Stimulated activated CD4-positive, alpha-beta T cell treated with anti-CD3 and anti-CD28 coated beads, Interleukin-15, amount 100 ng/mL, for 1 hour (primary cell): ENCODE measurements at places on chromosomes 11 and 22.
A peak's percentile ranks its signal among the peaks of the same experiment; 100 is the strongest.

DNA sequence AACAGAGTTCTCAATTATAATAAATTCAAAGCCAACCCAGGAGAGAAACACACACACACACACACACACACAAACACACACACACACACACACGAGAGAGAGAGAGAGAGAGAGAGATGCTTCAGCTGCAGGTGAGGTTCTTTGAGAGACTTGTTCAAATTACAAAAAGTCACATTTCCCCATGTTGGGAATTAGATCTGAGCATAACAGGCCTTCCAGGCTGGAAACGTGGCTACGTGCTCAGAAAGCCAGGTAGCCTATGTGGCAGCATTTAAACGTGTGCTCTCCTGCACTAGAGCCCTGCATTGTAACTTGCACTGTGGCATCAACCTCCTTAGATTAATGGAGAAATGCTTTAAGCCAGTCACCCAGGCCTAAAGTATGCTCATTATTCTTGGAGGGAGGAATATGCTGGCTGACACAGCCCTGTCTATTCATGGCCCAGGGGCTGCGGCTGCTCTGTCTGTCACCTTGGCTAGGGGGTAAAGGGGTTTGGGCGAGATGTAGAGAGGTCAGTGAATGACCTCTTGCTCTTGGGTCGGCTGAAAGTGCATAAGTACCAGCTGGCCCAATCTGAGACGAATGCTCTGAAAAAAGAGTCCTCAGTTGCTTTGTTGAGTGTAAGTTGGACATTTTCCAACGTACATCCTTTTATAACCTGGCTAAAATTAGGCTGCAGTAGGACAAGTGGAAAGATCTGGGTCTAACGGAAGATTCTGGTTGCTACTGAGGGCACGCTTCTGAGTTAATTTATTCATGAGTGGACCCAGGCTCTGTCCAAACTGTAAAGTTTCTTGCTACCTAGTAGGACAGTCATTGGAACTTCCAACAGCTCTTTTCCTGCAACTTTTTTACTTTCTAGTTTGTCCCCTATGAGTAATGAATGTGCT lies 171.1 kb upstream of the SEZ6L start:
- DNase-seq: no peak

DNA sequence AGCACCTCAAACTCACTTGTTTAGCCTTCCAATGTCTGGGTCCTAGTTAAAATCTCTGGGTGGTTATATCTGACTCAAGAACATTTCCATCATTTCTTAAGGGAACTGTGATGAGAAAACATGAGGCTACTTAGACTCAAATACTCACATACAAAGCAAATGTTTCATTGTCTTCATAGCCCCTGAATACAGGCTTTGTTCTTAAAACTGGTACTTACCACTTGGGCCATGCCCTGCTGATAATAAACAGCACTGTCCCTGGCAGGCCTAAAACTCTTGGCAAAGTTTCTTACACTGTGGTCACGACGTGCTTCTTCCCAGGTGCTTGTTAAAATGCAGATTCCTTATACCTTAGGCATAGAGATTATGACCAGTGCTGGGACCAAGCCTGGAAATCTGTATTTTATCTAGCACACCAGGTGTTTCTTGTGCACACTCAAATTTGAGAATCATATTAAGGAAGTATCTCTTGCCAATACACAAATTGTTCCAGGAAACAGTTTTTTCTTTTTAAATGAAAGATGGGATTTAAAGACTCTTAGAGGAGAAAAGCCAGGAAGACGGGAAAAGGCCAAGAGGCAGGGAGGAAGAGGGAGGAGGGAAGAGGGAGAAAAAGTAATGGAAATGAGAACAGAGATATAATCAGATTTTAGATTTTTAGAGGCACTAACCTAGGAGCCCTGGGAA lies 287.9 kb upstream of the MPPED2 start:
- DNase-seq: no peak

DNA sequence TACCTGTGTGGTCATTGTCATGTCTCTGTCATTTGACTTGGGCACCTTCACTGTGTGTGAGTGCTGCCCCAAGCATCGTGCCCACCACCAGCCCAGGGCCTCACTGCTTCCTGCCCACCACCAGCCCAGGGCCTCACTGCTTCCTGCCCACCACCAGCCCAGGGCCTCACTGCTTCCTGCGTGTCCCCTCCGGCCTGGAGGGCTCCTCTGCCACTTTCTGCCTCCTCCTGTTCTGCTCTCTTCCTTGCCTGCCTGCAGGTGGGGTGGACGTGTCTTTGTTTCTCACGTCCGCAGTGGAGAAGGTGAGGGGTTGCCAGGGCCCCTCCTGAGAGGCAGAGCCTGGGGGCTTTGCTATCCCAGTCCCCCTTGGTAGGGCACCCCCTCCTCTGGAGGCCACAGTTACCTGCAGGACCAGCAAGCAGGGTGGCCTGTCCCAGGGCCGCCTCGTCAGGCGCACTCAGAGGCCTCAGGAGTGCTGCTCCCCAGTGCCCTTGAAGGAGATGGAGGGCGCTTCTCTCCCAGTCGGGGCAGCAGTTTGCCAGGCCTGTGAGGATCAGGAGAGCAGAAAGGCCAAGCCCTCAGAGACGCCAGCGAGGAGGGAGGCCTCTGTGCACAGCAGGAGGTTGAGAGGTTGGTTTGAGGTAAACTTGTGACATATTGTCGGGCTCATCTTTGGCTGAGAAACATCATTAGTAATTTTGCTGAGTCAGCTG lies 290.7 kb downstream of the TBC1D22A start:
- no peak for DNase-seq

- no peak for DNase-seq
These were observed 14.2 kb upstream of the PIK3C2A start for GRCh38 chr11:17221968-17222367.

GRCh38 chr22:17777005-17777716 lies 2.9 kb upstream of the BID start:
- peak; percentile 38 for DNase-seq

- no peak for DNase-seq
These were observed 72.2 kb upstream of the GRK2 start for GRCh38 chr11:67194096-67194495.

- DNase-seq: no peak
These were observed 30.2 kb downstream of the GGT5 start for GRCh38 chr22:24214467-24215285.

DNA sequence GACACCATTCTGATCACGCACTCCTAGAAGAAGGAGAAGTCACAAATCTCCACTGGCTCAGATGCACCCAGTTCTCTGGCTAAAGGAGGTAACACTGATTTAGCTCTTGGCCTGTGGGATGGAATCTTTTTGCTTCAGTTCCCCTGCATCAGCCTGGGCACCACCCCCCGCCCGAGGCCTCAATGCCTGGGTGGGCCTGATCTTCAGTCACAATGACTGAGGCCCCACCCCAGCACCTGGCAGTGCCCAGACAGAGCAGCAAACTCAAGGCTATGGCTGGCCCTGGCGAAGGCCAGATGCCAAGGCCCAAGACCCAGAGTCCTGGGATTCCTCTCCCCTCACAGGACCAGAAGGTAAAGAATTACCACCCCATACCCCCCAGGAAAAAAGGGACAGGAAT lies 5.0 kb downstream of the CYB561A3 start:
- no peak for DNase-seq

DNA sequence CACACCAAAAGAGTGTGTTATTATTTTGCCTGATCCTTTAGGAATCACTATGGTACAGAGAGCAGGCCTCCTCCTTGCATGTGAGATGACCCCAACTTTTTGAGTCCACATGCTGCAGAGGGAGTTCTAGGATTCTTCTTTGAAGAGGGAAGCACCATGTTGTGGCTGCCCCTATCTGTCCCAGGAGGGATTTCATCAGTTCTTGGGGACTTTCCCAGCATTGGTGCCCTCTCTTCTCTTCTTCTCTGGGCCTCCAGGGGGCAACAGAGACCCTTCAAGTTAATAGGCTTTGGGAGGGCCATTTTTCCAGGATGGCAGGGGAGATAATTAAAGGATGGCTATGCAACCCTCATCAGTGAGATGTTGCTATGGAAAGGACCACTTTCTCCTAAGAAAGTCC lies 3.6 kb downstream of the MMP1 start:
- DNase-seq: no peak

- DNase-seq: no peak
These were observed 1.2 kb downstream of the SLCO2B1 start for GRCh38 chr11:75152090-75152489.

- DNase-seq: no peak
These were observed 105.8 kb upstream of the LDLRAD3 start for GRCh38 chr11:35838071-35838470.

DNA sequence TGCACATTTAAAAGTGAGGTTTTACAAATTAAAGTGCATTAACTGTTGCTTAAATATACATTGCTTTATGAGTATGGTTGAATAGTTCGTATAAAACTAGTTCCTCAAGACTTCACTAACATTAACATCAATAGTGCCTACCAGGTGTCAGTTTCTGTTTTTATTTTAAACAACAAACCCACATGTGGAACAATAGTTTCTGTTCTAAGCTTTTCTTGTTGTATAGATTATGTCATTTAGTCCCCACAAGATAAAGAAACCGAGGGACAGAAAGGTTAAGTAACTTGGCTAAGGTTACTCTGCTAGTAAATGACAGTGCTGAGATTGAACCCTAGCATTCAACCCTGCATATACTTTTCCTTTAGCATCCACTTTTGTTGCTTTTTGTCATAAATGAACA lies 41.4 kb upstream of the ST14 start:
- no peak for DNase-seq

- DNase-seq: no peak
These were observed 18.4 kb downstream of the MS4A6E start for GRCh38 chr11:60345489-60345888.

- no peak for DNase-seq
These were observed 34.8 kb upstream of the ALKBH3 start for GRCh38 chr11:43845816-43846215.

DNA sequence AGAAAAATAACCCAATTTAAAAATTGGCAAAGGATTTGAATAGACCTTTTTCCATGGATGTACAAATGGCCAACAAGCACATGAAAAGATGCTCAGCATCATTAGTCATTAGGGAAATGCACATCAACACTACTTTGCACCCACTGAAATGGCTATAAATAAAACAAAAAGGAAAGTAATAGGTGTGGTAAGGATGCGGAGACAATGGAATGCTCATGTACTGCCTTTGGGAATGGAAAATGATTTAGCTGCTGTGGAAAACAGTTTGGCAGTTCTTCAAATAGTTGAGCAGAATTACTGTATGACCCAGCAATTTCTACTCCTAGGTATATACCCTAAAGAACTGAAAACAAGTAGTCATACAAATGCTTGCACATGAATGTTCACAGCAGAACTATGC lies 37.4 kb downstream of the LARGE2 start:
- DNase-seq: no peak

GRCh38 chr11:14566331-14567063 lies 46.3 kb upstream of the PSMA1 start:
- DNase-seq: no peak

- DNase-seq: no peak
These were observed 102.7 kb downstream of the NECTIN1 start for GRCh38 chr11:119626197-119626841.

DNA sequence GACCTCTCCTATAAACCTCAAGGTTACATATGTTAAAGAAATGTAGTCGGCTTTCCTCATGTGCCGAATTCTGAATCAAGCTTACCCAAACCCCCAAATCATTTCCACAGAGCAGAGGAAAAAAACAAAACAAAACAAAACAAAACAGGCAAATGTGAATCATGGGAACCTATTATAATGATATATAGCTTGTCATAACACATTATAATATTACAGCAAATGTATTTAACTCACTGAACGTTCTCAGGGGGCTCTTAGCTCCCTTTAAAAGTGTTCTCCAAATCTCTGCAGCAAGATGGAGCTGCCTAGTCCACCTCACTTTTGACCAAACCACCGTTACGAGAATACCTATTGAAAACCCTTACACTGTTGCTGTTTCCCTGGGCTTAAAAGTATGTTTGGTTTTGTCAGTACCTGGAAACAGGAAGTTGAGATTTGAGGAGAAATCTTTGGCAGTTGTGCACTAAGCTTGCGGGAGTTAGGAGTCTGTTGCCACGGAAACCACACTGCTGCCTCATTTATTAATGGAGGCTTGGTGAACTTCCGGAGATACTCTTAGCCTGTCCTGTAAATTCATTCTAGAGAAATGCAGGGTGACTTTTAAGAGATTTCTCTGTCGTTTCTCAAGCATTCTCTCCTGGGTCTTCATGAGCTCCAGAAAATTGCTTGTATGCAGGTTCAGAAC lies 167.0 kb upstream of the RASSF10 start:
- no peak for DNase-seq

DNA sequence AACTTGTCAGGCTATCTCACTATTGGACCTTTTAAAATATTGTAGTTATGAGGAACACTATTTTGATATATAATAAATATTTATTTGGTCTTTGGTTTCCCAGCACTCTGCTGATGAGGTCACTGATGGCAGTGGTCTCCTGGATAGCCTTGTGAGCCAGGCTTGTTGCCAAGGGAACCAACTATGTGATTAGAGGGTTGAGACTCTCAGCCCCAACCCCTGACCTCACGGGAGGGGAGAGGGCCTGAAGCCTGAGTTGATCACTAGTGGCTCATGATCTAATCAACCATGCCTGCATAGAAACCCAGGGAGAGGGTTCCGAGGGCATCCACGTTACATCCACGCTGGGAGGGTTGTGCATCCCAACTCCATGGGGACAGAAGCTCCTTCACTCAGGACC lies 10.8 kb downstream of the PANX1 start:
- DNase-seq: no peak
